ENCODE measurements at places on chromosomes 13 and 19.

DNA sequence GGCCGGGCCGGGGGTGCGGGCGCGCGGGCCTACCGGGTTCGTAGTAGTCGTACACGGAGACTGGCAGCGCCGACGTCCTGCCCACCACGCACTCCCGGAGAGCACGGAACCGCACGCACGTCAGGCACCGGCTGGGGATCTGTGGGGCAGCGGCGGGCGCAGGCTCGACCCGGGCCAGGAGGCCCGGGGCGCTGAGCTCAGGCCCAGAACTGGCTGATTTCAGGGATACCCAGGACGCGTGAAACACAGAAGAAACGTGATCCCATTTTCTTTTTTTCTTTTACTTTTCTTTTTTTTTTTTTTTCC lies 9.0 kb downstream of the F2RL3 start:
- no peak for DNase-seq

DNA sequence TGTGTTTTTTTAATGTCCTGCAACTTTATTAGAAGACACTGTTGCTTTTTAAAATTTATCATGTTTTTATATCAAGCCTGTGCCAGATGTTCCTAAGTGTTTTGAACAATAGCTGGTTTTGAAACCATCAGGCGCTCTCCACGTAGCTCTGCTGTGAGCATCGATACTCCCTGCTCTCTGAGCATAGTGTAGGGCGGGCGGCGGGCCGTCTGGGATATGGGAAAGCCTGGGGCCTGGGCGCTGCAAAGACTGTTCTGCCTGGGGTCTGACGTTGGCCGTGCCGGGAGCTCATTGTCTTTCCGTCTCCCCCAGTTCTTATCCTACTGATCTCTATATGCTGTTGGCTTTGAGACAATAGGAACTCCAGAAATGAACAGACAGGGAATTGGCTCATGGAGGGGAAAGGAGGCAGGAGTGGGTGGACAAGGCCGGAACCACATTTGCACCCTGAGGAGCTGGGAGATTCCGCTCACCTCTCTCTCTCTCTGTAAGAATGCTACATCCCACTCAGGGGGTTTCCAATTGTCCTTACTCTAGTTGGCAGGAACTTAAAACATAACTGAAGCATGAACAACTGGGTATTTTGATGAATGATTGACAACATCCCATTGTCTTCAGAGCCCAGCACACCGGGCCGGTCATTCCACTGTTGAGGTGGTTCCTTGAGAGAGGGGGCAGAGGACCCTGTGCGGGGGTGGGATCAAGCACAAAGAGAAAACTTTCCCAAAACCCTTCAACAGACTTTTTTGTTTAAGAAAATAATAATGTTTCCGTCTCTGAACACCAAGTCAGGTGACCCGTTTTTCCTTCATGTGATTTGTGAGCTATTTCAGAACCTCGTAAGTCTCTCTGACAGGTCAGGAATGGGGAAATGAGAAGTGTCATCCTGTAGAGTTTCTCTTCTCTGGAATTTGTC lies 64.7 kb downstream of the COL4A2 start:
- DNase-seq: no peak

GRCh38 chr19:46435009-46435408 lies 6.3 kb upstream of the PNMA8C start:
- DNase-seq: no peak

DNA sequence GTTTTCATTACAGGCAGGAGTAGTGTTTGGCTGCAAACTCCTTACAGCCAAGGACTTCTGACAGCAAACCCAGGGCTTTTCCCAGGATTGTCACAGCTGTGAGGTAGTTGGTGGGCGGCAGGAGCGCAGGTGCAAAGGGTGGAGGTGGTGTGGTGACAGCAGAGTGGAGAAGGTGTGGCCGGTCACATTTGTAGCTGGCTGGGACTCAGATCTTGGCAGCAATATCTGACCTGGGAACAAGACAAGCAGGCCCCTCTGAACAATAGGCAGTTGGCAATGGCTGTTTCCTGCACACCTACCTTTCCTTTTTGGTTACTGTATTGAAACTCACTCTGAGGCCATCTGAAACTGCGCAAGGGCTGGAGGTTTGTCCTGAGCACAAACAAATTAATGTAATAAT lies 327.3 kb downstream of the COG6 start:
- no peak for DNase-seq

GRCh38 chr13:30312904-30313303 lies 5.6 kb upstream of the KATNAL1 start:
- DNase-seq: no peak

Measured in ELF-1 (cell line).